ENCODE measurements at places on chromosomes 6 and 20.
A peak's percentile ranks its signal among the peaks of the same experiment; 100 is the strongest.

- no peak for DNase-seq
These were observed 11.2 kb downstream of the MUCL3 start for GRCh38 chr6:30951907-30952469.

- DNase-seq = no peak
These were observed 48.3 kb upstream of the KIF16B start for GRCh38 chr20:16621435-16622141.

DNA sequence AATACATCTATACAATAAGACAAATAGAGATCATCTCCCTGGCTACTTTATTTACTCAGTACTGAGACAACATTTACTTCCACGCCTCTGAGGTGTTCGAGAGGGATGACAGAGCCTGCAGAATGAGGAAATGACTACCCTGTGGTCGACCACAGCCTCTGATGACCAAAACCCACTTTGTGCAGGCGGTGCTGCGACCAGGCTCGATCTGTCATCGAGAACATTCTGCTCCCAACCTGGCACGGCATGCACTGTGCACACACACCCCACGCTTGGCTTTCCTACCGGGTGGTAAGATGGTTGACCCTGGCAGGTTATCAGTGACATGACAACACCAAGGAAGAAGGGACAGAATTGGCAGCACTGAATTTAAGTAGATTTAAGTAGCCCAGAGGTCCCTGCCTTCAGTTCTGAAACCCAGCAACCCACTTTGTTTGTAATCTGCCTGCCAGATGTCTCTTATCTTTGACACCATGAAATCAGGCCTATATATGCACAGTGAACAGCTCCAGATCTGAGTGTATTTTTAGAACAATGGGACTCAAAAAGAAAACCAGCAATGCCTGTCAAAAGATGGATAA, 42.6 kb downstream of the TTI1 start:
- peak; percentile 39 for DNase-seq

- no peak for DNase-seq
These were observed 12.8 kb upstream of the BPI start for GRCh38 chr20:38290829-38291814.

DNA sequence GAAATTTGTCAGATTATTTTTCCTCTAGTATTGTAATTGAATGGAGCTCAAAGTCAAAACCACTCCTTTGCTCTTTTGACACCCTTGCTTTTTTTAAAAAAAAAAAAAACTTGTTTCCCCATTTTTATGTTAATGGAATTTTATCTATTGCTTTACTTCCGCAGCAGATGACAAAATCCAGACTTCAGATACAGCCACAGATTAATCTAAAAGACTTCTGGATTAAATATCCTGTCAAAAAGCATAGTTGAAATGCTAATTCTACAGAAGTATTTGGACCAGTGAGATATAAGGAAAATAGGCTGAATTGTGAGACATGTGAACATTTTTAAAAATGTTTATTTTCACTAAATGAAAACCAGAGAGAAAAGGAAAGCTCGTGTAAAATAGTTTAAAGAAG, 341.4 kb downstream of the BMP2 start:
- no peak for DNase-seq

DNA sequence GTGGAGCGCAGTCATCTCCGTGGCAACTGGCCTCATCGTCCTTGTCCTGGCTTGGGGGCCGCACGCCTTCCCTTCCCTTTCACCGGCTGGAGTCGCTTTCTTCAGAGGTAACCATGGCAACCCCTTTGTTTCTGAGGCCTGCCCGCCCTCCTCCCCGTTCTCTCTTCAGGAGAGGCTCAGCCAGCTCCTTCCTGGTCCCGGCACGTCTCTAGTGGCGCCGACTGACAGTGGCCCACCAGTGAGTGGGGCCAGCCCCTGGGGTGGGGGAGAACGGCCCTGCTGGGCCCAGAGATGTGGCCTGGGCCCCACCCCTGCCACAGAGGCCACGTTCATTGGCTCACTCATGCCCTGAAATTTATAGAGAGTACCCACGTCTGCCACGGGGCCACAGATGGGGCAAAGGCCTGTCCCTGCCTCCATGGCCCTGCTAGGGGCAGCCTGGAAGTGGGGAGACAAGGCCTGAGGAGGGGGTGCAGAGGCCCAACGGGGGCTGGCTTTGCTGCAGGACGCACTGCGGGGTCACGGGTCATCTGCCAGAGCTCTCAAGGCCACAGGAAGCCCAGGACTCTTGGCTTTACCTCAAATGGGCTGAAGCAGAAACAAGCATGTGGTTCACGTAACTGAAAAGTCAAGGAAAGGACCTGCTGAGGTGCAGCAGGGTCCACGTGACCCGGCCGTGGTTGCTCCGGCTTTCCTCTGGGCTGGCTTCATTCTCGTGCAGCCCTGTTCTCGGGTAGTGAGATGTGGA, 1.4 kb upstream of the OSBPL2 start:
- DNase-seq = no peak

- DNase-seq = no peak
These were observed 53.6 kb upstream of the FRMD1 start for GRCh38 chr6:168132531-168133167.

- no peak for DNase-seq
These were observed 88.5 kb downstream of the PSMG4 start for GRCh38 chr6:3347247-3347646.

DNA sequence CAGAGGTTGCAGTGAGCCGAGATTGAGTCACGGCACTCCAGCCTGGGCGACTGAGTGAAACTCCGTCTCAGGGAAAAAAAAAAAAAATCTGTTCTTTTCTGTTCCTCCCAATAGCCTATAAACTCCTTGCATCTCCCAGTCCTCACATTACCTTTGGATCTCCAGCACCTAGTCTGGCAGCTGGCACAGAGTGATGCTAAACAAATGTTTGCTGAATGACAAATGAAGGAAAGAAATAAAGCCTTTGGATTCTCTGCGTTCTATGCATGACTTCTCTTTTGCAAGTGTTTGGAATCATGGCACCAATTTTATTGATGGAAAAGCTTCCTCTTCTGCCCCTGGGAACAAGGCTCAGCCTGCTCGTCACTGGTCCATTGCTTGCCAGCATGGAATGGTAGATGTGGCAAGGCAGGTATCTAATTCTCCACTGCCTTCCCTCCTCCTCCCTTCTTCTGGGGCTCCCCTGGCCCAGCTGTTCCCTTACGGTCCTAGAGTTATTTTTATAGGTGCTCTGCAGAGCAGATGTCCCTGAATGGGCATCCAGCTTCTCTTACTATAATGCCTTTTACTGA, 53.6 kb upstream of the FYN start:
- no peak for DNase-seq

DNA sequence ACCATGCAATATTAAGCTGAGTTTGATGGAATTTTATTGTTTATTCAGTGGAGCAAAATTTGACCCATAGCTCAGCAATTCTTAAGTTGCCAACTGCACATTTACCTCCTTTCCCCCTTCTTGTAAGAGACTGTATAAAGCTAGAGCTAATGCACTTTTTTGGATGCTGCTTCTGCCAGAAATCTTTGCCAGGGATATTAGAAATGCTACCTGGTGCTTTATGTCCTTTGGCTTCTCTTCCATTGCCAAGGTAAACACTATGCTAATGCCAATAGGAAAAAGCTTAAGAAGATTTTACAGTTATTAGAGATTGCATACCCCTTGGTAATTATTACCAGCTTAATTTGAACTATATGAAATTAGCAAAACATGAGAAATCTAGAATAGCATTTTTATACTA, 79.0 kb upstream of the OGFRL1 start:
- no peak for DNase-seq

GRCh38 chr6:20564269-20564668, 30.0 kb downstream of the CDKAL1 start:
- no peak for DNase-seq

- DNase-seq = no peak
These were observed 109.3 kb downstream of the GPX5 start for GRCh38 chr6:28634761-28635546.

GRCh38 chr6:25834950-25835349, 3.1 kb upstream of the SLC17A1 start:
- no peak for DNase-seq

- DNase-seq = no peak
These were observed 143.2 kb downstream of the PREX1 start for GRCh38 chr20:48684501-48685041.

GRCh38 chr6:17600527-17601385, 654 bp downstream of the FAM8A1 start:
- DNase-seq = no peak
